ENCODE measurements at places on chromosomes 7 and 10. TPM values are rescaled to one million over a fixed set of nuclear protein-coding genes. Genes with fewer than 3 reads are reported as not detected.

GRCh38 chr7:75928568-75928914 is 13.6 kb downstream of the POR start:
- no peak for DNase-seq

DNA sequence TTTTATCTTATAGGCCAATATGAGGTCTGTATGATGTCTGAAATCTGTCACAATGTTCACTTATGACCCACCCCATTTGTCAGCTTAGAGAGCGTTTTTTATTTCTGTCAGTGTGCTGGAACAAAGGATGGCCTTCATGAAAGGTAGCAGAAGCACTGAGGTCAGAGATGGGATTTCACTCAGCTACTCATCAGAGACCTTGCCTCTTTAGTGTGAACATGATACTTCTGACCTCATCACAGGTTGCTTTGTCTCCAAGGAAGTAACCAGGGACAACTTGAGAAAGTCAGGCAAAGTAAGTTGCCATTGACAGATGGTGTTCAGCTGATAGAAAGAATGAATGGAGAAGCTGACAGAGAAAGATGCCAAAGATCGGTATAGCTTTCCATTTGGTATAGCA is 16.3 kb downstream of the YAE1 start:
- no peak for DNase-seq

DNA sequence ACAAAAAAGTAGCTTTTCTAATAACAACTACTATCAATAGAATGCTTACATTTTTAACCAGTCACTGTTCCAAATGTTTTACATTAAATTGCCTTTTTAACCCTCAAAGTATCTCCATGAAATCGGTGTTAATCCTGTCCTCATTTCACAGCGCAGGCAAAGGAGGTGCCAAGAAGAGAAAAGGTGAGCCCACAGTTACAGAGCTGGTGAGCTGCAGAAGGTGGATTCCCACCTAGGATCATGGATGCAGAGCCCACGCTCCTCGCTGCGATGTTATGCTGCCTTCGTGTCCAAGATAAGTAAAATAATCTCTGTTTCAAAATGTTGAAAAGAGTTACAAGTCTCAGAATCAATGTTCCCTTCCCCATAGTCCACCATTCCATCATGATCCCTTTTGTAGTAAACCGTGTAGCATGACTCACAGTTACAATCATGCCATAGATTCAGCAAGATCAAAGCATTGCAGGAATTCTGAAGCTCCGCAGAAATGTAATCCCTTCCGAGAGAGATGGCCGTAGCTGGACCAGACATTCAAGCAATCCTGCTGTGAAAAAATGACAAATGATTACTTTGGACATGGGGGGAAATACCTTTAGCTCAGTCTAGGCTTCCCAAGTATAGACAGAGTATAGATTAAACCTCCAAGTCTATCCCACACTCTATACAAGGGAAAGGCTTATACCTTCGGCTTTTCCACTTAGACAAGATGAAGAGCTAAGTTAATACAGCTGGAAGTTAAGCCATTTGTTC is 394.7 kb upstream of the AKR1E2 start:
- DNase-seq: no peak

DNA sequence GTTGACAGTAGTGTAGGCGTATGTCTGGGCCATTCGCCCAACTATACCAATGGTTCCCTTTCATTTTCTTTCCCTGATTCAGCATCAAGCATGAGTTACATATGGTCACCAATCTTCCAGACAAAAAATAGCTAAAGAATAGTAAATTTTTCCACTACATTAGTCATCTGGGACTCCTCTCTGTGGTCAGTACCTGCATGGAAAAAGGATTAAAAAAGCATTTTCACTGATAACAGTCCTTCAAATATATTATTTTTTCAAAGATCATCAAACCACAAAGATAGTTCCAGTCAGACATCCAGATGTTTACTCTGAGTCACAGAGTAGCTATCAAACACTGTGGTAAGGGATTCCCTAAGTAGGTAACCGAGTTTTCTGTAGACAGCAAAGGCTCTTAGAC is 302.6 kb upstream of the SEMA3D start:
- DNase-seq: no peak

DNA sequence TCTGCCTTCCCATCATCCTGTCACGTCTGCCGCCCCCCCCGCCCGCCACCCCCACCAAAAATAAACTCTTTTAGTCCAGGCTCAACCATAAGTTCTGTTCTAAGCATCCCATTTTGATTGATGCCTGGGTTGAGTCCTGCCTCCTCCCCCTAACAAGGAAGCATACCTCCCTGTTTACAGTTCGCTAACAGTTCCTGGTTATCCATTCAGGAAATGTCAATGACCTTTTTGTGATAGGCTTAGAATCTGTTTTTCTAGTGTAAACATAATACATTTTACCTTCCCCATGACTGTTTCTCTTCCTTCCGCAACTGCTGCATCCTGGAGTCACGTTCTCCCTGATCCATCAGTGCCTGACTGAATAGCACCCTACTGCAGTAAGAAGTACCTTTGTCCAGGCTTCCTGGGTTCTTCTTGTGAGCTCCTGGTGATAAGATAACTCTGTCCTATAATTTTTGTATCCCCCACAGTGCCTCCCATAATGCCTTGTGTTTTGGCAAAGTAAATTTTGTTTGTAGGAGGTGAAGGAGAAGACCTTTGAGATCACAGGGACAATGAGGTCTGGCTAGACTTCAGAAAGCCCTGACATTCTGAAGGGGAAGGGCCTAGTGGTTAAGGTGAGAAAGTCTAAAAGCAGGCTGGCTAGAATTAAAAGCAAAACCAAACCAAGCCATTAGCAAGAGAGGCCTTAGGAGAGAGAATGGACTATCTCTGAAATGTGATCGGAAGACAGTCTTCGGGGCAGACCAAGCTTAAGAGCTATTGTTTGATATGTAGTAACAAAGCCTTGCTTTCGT is 7.3 kb downstream of the AGFG2 start:
- peak; percentile 72 for DNase-seq

DNA sequence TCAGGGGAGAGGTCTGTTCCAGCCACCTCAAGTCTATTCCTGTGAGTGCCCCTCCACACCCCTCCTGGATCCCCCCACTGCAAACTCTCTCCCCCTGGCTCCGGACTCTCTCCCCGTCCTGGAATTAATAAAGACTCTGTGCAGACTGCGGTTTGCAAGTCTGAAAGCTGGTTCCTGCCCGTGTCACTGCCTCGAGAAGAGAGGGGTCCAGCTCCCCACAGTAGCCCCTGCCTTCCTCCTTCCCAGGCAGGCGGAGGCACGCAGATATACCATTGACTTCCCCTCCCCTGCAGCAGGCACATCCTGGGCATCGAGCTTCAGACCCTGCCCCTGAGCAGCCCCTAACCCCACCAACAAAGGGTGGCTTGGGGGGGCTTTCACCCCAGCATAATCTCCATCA is 2.2 kb upstream of the ELN start:
- no peak for DNase-seq

GRCh38 chr10:76922666-76923065 is 714.9 kb downstream of the KCNMA1 start:
- DNase-seq: no peak

The GPER1 gene
- total RNA-seq: 2.0 TPM

DNA sequence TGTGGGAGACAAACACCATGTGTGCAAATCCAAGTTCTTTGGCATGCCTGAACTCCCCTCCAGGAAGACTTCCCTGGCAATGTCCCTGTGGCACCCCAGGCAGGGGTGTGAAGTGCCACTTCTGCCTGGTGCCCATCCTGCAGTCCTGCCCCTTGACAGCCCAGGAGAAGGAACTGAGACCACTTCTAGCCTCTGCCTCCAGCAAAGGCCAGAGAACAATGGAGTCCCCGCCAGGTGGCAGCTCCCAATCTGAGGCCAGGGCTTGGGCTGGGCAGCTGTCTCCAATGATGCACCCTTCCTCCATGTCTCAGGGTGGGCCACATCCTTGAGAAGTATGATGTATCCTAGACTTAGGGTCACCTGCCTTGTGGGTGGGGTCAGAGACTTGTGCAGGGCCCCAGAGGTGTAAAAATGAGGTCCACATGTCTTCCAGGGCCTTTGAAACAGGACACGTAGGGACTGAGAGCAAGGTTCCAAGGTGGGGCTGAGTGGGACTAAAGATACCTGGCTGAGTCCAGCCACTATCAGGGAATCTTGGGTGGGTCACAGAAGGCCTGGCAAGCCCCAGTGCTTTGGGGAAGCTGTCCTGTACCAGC is 5.5 kb downstream of the FXYD4 start:
- DNase-seq: no peak

DNA sequence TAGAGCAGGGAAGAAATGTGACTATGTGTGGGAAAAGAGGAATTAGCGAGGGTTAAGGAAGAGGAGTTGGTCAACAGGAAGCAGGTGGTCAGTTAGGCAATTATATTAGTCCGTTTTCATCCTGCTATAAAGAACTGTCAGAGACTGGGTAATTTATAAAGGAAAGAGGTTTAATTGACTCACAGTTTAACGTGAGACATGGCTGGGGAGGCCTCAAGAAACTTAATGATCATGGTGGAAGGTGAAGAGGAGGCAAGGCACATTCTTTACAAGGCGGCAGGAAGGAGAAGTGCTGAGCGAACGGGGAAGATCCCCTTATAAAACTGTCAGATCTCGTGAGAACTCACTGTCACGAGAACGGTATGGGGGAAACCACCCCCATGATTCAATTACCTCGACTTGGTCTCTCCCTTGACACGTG is 35.0 kb downstream of the RAMP3 start:
- DNase-seq: no peak

DNA sequence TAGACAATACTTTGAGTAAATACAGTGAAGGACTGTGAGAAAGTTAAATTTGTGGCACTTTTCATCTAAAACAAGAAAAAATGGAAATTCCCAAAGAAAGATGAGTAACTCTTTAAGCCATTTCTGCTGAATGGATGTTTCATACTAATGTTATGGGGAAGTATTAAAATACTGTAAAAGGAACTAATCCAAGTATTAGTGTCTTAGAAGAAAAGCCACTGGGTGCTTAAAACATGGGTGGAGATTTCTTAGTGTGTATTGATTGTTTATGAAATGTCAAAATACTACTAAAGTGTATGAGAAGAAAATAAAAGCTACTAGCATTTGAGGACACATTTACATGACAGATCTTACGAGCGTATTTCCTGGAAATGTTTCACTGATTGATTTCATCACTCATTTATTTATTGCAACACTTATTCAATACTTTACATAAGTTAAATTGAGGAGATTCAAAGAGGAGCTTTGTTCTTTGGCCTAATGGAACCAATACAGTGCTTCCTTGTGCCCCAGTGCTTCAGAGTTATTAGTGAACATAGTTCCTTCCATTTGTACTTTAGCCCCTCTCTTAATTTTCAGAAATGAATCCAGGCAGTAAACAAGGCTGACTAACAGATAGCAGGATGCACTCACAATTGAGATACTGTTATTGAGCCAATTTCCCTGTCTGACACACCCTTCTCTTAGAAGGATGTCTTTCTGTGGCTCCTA is 155.5 kb upstream of the AHR start:
- no peak for DNase-seq

GRCh38 chr10:21954132-21954531 is 49.4 kb downstream of the DNAJC1 start:
- no peak for DNase-seq

- DNase-seq: no peak
These were observed 3.6 kb downstream of the C7orf57 start for GRCh38 chr7:48038815-48039506.

The NXPH1 gene
- not detected for total RNA-seq

DNA sequence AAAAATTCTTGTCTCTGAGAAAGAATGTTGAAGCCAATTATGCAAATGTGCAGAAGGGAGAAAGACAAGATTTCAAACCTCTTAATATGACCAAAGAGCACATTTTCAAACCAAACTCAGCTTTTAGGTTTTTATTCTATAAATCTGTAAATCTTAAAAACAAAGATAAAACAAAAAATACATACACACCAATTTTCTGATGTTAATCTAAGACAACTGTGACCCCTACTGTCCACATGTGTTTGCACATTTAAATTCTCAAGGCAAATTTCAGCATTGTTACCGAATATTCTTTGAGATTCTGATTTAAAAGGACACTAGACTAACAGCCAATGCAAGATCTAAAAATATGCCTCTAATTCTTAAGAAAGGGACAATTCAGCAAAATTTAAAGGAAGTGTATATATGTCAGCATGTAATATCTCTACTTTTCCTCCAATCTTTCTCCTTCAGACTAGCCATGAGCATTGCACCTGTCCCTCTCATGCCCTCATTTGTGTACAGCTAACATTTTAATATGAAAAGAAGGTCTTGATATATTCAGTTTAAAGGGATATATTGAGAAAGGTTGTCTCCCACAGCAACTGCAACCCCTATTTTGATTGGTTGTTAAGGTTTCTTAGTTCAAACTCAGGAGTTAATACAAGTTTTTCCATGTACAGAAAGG is 417.9 kb downstream of the IPMK start:
- no peak for DNase-seq

DNA sequence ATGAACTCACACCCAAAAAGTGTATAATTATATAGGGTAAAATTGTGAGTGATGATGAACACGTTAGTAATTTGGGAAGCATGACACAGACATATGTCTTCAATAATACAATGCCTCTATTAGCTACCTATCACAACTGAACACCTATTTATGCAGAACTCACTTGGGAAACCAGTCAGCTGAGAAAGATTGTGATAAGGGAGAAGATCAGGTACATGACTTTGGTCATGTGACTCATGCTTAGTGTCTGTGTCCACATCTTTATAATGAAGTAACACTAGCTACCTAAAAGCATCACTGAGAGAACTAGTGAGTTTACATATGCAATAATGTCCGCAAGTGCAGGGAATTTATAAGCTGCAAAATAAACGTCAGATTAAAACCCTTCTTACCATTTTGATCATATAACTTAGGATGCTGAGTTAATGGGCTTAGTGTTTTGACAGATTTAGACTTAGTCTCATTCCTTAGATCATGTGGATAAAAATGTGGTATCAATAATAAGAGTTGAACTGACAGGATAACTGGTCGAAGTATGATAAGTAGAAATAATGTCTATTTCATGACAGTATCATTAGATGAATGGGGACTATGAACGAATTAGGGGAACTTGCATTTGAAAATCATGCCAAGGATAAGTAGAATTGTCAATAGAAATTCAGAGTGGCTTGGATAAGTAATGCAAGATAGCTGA is 11.6 kb downstream of the VWDE start:
- DNase-seq: no peak

The MSS51 gene
- total RNA-seq: 0.59 TPM

GRCh38 chr10:104322416-104322782 is 15.9 kb downstream of the ITPRIP start:
- DNase-seq: no peak

The PRKAR2B gene
- 84.7 TPM for total RNA-seq

DNA sequence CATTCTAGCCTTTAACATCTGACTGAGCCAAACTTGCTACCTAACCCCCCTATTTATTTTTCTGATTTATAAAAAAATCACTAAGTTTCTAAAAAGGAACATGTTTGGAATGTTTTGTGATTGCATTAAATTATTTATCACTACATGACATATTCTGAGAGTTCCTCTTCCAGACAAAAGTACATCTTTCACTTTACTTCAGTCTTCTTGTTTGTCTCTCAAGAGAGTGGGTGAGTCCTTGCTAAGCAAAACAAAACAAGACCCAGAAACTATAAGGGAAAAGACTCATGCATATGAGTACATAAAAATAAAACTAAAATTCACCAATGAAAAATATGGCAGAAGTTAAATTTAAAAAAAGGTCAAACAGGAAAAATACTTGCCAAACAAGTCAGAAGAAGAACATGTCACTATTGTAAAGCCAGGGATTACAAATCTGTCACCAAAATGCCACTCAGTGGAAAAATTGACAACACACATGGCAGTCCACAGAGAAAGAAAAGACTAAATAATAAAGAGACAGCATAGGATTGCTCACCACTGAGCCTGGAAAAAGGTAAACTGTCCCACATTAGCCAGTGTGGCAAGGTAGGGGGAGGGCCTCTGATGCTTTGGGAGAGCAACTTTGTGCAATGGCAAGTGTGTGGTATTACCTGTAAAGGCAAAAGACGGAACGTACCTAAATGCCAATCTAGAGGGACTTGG is 166.7 kb upstream of the ZNF32 start:
- DNase-seq: no peak

All from pulmonary artery endothelial cell (primary cell).